Adrenal gland (tissue), 19 donors: ENCODE measurements at places on chromosomes 2 and 18.
A peak's percentile ranks its signal among the peaks of the same experiment; 100 is the strongest.

- DNase-seq = no peak
Measured at GRCh38 chr2:20465716-20466394, 19.0 kb downstream of the RHOB start.

DNA sequence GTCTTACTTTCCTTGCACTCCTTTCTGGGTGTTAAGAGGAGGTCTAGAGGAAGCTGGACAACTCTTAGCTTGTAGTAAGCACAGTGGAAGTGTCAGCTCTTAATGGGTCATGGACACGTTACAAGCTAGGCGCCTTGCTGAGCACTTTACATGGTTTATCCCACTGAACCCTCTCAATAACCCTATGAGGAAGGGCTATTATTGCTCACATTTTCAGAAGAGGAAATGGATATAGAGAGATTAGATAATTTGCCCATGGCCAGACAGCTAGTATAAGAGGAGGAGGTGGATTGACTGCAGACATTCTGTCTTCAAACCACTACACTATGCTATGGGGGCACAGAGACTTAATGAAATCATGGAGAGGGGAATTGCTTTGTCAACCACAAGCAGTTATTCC is 8.3 kb upstream of the IL1RN start:
- DNase-seq = no peak

DNA sequence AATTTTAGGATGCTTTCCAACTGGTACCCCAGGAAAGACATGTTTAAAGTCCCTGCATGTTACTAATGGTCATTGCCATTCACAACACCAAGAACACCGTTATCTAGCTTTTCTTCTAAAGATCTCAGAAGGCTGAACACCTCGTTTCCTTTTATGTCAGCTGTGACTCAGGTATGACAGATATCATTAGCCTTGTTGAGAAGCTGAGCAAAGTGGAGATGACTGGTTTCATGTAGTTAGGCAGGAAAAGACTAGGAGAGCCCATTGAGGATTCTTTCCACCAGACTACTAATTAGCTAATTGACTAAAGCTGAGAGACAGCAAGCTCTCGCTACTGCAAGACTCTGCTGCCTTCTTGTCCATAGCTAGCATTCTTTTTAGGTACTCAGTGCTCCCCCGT is 32.0 kb upstream of the ARL5A start:
- DNase-seq = no peak

DNA sequence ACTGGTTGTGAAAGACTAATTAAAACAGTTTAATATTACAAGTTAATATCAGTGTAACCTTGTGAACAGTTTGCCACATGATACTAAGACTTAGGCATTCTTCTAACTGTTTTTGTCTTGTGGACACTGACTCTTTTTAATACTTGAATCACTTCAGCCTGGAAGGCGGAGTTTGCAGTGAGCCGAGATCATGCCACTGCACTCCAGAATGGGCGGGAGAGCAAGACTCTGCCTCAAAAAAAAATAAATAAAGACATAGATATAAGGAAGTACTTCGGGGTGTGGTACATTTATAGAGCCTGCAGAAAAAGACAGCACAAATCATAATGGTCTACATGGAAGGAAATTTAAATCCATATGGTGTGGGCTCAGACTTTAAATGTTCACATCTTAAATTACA is 300.4 kb upstream of the NETO1 start:
- DNase-seq = no peak

DNA sequence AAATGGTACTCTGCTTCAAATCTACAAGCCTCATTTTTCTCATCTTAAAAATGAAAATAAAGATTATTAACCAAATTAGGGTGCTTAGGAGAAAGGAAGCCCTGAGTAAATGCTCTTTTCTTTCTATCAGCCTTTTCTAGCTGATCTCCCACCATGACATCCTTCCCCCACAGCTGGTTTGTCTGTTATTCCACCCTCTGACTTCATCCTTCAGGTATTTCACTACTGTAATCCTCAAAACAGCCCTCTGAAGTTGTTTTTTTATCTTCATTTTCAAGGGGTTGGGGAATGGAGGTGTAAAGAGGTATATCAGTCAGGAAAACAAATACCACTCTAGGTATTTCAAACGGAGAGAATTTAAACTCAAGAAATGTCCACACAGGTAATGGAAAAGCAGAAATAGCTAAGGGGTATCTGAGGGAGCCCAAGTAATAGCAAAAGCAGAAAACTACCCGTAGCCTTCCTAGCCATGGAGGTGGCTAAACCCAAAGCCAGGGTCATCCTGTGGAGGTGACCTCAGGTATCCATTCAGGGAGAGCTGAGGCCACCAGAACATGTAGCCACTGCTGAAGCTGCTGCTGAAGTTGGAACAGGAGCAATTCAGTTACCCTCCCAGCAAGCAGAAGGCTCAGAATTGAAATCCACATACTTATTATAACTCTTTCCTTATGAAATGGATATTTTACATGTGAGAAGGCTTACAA is 990.9 kb upstream of the ACVR2A start:
- DNase-seq = no peak

- DNase-seq = no peak
Measured at GRCh38 chr2:174031226-174031625, 66.1 kb upstream of the SP3 start.

DNA sequence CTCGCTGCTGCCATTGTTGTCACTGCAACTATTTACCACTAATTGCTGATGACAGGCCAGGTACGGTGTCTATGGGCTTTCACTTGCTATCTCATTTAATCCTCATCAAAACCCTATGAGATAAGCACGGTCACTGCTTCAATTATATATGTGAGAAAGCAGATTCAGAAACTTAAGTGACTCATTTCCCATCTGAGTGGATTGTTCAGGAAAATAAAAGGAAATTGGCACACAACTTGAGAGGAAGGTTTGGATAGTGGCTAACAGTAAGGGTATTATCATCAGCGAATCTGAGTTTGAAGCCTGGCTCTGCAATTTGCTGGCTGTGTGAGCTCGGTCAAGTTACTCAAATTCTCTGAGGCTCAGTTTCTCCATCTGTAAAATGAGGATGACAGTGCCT is 196.0 kb downstream of the KCNS3 start:
- no peak for DNase-seq

DNA sequence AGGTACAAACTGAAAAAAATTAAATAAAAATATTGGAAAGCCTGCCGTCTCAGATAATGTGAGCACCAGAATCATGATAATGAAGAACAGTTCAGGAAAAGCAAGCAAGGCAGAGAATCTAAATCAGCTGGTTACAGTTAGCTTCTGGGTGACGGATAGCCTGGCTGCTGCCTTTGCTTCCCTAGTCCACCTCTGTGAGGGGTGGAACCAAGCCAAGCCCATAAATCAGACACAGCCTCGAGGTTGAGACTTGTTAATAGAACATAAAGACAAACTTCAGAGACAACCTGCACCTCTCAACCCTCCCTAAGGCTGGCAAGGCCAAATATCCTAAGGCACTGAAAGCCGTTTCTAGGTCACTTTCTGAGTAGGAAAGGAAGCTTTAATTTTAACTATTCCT is 334.7 kb upstream of the SLC39A10 start:
- DNase-seq = peak; percentile 33

GRCh38 chr2:226934546-226935201 is 98.8 kb downstream of the RHBDD1 start:
- DNase-seq = no peak

GRCh38 chr18:49926106-49926745 is 112.9 kb upstream of the ACAA2 start:
- DNase-seq = no peak

DNA sequence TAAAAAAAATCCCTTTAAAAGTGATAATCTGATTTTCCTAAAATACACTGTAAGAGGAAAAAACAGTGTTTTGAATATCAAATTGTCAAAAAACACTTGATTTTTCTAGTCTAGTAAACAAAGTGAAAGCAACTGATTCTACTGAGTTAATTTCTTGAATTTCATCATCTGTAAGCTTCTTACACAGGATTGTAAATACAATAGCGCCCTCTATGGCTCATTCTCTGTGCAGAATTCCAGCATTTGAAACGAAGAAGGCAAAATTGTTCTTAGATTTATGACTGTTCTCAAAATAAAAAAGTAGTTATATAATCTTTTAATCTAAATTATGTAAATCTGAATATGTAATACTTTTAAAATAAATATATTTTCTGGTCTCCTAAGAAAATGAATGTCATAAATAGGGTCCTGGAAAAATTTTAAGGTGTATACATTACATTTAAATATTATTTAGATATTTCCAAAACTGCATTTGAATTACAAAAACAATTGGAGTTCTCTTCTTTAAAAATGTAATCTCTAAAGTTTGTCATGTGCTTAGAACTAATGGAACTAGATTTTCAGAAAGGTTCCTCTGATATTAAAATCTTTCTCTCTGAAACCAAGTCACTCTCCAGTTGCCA is 176.9 kb upstream of the MC4R start:
- DNase-seq = peak; percentile 47

- peak; percentile 95 for DNase-seq
Measured at GRCh38 chr2:234881413-234882241, 70.2 kb upstream of the SH3BP4 start.

DNA sequence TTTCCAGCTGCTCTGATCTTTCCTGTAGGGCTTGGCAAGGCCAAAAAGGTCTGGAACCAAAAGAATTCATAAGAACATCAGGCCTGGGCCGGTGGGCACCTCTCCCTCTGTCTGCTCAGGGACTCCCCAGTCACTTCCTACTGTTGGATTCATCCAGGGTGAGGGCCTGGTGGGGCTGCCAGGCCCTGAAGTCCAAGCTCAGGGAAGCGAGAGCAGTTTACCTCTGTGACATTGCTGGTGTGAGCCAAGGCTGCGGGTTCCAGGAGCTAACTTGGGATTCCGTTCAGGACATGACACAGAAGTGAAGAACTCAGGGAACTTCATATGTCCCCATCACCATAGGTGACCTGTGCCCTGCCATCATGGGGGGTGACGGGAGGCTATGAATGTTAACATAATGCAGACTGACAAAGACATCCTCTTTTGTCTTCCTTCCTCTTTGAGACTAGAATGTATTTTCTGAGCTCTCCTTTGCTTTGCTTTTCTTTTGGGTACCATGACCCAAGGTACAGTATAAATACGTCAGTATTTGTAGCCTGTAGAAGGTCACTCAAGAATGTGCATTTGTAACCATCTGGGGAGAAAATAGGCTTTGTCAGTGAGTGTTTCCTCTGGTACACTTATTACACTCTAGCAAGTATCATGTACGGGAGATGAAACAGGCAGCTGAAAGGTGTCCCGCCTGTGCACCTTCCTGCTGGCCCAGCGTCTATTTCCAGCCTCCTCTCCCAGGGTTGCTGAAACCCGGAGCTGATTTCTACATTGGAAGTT is 130.5 kb upstream of the SLC1A4 start:
- DNase-seq = no peak

DNA sequence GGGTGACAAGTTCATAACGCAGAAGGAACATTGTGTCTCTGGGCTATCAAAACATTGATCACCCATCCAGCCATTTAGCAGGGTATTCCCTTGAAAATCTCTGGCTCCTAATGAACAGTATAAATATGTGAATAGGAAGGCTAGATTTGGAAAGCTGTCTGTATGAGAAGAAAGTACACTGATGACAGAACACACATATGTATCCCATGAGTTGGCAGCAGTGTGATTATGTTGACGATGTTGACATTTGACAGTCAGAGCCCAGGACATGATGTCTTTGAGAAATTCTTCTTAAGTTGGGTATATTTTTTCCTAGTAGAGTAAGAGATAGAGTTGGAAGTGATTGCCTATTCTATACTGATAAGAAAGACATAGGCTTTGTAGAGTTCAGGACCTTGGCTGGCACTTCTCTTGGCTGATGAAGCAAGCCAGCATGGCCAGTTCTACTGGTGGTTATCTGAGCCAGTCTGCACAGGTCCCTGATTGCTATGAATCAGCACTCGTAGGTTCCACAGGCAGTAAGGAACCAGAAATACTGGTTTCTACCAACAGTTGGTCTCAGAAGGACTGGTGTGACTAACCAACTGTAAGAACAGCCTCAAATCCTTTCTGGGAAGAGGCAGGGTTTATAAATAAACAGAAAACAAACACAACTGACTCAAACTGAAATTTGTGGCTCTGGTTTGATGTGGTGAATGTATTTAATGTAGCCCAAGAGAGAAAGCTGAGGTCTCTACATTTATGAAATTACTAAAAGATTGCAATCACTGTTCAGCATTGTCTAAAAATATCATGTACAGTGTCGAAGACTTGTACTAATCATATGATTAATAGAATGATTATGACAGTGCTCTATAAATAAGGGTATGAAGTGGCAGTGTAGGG is 43.9 kb upstream of the RAPH1 start:
- DNase-seq = no peak

DNA sequence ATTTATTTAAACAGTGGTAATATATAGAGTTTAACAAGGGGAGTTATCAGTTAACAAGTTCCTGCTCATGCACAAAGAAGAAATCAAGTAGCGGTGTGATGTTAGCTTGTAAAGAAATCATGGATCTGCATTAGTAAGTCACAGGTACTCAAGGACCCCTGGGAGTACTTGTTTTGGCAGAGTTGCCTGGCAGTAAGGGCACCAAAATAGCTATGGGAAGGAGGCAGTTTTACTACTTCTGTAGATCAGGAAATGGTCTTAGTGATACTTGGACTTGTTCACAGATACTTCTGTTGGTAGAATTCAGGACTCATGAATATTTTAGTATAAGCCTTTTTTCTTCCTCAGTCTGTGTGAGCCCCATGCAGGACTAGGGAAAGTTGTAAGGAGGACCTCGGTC is 107.3 kb upstream of the IL1R2 start:
- no peak for DNase-seq

DNA sequence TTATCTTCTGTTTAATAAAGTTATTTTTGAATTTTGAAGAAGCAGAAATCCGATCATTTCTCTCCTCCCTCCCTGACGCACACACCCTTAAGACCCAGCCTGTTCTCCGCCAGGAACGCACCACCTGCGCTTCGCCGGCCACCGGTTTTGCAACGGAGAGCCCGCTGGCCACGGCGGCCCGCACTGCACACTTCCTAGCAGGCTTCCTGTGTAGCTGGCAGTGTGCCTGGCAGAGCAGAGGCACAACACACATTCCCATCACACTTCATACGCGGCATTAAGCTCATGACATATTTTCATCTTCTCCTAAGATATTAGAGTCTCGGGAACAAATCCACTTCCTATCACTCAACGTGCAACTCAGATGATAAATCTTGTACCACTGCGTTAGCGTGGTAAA is 148.0 kb downstream of the HDAC4 start:
- DNase-seq = peak; percentile 61

DNA sequence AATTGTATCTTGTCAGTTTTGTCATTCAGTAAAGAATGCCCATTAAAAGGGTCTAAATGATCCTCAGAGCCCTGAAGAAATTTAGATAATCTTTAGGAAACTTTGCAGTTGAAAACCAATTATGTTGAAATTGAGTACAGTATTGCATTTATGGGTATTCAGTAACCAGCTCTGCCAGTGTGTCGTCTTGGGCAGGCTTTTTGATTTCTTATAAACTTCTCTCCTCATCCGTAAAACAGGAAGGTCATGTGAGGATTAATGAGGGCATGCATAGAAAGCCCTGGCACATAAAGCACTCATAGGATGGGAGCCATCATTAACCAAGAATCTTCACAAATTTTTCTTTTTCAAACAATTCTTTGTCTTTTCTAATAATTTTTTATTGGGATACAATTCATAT is 14.8 kb downstream of the PNO1 start:
- DNase-seq = no peak

GRCh38 chr2:224807153-224807964 is 91.2 kb upstream of the CCDC195 start:
- no peak for DNase-seq
